ENCODE measurements at places on chromosomes 4 and X.

DNA sequence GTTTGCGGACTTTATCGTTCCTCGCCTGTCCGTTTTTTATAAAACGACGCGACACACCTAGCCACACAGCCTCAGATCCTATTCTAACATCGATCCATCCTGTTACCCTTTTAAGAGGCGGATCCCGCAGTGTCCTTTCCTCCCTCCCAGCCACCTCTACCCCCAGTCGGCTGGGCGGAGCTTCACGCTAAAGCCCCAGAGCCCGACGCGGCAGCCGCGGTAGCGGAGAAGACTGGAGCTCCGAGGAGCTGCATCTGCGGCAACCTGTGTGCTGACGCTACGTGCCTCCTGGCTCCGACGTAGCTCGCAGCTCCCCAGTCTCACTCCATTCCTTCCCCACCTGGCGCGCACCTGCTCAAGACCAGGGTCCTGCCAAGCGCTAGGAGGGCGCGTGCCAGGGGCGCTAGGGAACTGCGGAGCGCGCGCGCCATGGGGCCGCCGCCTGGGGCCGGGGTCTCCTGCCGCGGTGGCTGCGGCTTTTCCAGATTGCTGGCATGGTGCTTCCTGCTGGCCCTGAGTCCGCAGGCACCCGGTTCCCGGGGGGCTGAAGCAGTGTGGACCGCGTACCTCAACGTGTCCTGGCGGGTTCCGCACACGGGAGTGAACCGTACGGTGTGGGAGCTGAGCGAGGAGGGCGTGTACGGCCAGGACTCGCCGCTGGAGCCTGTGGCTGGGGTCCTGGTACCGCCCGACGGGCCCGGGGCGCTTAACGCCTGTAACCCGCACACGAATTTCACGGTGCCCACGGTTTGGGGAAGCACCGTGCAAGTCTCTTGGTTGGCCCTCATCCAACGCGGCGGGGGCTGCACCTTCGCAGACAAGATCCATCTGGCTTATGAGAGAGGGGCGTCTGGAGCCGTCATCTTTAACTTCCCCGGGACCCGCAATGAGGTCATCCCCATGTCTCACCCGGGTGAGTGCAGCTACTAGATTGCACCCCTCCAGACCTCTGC is at the start of gene RNF128:
Gene RNF128 (plus strand): TSS at position 217 of the 953 bp plus-strand sequence. CDS start 213 bp downstream, at position 430.
- DNase-seq: no peak

GRCh38 chr4:55258152-55258865 is 87.7 kb upstream of the SRD5A3 start:
- DNase-seq: no peak

DNA sequence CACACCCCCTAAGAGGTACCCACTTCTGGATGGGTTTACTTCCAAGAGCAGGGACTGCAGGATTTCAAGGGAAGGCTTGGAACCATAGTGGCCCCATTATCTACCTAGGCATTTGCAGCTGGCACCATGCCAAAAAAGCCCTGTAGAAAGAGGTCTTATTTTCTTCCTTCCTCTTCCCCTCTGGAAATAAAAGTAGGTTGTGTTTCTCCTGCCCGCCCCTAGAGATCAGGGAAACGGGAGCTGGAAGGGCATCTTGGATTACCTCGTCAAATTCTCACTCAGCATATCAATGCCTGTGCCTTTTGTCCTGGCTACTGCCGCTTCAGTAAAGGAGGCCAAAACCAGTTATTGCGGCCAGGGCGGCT is 1.6 kb downstream of the SCD5 start:
- no peak for DNase-seq

DNA sequence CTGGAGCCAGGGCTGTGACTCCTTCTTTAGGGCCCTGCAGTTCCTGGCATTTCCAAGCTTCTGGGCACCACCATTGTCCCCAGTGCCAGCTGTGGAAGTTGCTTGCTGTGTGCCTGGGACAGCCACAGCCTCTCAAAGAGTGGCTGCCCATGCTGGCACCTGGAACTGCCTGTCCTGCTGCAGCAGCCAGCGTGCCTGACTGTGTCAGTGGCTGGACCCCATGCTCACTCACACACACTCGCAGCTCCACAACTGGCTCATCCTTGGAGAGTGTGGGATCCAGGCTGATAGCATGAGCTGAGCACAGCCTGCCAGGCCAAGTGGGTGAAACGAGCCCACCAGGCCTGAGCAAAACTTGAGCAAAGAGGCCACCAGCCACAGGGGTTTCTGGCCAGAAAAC is 1107.6 kb downstream of the C4orf33 start:
- DNase-seq: no peak

DNA sequence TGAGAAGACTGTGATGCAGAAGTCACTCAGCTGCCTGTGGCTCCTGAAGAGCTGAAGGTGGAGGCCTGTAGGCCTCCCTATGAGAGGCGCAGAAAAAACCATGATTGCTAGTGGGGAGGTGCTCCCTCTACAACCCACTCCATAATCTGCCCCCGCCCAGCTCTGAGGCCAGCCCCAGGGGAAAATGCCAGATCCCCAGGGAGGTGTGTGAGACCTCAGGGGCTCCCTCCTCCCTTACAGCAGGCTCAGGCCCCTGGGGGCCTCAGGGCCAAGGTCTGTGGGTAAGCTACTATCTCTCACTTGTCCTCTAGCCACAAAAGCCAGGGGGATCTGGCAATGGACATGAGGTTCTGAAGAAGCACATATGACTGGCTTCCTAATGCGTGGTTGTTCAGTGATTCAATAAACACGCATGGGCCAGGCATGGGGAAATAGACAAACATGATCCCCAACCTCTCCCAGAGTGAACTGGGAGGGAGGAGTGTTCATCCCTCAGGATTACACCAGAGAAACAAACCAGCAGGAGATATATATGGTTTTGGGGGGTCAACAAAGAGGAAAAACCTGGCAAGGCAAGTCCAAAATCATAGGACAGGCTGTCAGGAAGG is 51.0 kb upstream of the MTM1 start:
- DNase-seq: no peak
